Glomerular endothelial cell (primary cell): ENCODE measurements at places on chromosomes 1 and 21.

DNA sequence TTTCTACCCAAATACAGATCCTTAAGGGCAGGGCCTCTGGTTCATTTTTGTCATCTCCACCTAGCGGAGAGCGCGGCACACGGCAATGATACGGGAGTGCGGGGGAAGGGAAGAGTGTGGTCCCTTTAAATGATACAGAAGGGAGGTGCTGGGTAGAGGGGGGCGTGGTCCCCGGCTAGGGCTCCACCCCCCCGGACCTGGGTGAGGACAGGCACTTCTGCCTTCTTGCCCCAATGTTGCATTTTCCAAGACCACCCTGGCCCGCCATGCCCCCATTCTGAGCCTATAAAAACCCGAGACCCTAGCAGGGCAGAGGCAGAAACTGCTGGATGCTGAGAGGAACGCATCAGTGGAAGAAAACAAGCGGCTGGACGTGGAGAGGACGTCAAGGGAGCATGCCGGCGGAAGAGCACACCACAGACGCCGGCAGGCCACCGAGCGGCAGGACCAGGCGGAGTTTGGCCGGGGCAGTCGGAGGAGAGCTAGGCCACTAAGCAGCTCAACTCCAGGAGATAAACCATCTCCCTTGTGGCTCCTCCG, 30.0 kb downstream of the LRRC3 start:
- no peak for DNase-seq

GRCh38 chr1:234433563-234434285, 45.3 kb downstream of the TARBP1 start:
- no peak for DNase-seq

DNA sequence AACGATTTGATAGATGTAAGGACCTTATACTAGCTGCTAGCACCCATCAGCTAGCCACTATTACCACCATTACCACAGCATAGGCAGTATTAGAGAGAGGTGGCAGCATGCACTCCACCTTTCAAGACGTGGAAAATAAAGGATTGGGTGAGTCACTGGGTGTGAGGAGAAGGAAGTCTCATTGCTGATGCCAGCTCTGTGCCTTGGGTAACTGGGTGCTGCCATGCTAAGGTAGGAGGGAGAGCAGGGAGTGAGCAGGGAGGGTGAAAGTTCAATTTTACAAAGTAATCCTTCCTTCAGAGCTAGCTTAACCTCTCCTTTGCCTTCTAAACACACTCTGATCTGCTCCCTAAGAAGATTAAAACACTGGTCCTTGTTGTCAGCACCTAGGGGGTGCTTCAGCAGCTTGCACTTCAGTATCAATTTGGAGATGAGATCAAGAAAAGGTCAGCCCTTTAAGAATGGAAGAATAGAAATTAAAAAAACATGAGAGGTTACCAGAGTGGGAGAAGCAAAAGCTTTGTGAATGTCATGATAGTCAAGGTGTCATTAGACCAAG, 1.8 kb upstream of the LIN9 start:
- no peak for DNase-seq

DNA sequence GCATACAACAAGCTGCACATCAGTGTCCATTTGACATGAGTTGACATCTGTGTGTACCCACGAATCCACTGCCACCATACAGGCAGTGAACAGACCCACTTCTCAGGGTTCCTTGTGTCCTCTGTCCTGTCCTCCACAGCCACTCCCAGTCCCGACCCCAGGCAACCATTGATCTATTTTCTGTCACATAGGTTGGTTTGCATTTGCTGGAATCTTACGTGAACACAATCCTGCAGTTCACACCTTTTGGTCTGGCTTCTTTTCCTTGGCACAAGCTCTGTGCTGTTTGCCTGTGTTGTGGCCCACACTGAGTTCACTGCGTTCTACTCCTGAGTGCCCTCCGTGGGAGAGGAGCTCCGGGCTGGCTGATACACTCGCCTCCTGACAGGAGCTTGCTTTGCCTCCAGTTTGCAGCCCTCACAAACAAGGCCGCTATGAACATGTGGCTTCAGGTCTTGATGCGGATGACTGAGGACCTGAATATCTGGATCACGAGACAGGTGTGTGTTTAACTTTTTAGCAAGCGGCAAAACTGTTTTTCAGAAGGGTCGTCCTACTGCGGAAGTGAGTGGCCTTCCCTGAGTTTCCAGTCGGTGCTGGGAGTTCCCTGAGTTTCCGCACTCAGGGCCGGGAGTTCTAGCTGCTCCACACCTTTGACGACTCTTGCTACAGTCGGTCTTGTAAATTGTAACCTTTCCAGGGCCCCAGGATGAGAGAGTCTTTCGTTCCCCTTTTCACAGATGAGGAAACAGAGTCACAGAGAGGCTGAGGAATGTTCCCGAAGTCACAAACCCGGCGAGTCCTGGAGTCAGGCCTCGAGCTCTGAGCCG, 13.0 kb upstream of the COL18A1 start:
- DNase-seq, result no peak

DNA sequence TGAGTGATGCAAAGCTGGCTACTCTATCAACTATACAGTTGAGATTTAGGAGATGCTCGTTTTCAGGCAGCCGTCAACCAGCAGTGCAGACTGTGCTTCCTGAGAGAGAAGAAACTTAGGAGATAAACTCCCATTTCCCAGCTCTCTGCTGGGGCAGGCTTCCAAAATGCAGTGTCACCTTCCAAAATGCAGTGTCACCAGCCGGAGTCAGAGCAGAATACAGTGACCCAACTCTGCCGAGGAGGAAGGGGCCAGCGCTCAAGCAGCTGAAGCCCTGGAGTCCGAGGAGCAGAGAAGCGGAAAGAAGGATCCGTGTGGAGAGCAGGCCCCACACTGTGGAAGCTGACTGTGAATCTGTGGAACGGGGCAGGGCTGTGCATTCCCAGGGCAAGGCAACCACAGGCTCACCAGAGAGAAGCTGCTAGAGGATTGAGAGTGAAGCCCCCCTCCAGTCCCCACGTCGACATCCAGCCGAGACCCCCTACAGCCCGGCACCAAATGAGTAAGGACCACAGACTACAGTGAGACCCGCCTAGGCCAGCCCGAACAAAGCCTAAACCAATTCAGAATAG, 703 bp upstream of the KRTAP12-1 start:
- no peak for DNase-seq

GRCh38 chr1:110634455-110635311, 28.5 kb upstream of the KCNA2 start:
- no peak for DNase-seq

DNA sequence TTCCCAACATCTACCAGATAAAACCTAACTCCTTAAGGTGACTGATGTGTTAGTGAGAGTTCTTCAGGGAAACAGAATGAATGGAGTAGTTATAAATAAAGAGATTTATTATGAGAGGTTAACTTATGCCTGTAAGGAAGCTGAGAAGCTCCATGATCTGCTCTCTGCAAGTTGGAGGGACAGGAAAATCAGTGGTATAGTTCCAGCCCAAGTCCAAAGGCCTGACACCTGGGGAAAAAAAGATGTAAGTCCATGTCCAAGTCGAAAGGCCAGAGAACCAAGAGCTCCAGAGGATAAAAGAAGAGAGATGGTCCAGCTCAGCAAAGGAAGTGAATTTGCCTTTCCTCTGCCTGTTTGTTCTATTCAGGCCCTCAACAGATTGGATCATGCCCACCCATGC, 27.1 kb downstream of the KRTAP24-1 start:
- DNase-seq, result no peak

GRCh38 chr1:46193285-46193684, 4.9 kb downstream of the POMGNT1 start:
- no peak for DNase-seq

- DNase-seq, result no peak
These were observed 3.6 kb upstream of the ZNF124 start for GRCh38 chr1:247175458-247175857.

GRCh38 chr1:22290157-22290556, 147.3 kb upstream of the WNT4 start:
- no peak for DNase-seq

GRCh38 chr1:59707178-59707791, 107.5 kb upstream of the HOOK1 start:
- no peak for DNase-seq

- DNase-seq, result no peak
These were observed 2.9 kb downstream of the LHX8 start for GRCh38 chr1:75136921-75137641.

- DNase-seq, result no peak
These were observed 25.5 kb upstream of the GJA5 start for GRCh38 chr1:147785794-147786506.
